ENCODE measurements at places on chromosomes 4 and X.

DNA sequence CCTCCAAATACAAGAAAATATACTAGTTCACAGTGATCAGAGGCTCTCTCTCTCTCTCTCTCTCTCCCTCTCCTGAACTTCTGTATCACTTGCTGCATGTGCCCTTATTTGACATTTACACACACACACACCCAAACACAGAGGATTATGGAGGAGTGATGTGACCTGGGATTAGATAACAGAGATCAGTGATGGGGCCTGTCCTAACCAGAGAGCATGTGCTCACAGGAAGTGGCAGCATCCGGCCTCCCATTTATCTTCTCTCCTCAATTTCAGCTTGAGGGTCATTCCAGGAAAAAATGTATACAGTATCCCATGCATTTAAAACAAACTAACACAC, 143.0 kb downstream of the TSPAN5 start:
- no peak for DNase-seq

- no peak for DNase-seq
These were observed 70.9 kb upstream of the ARHGEF9 start for GRCh38 chrX:63855896-63856295.

GRCh38 chr4:89653012-89653411, 183.9 kb downstream of the SNCA start:
- no peak for DNase-seq

GRCh38 chr4:48815483-48815882, 15.4 kb upstream of the OCIAD1 start:
- DNase-seq: peak; percentile 25

GRCh38 chrX:103889216-103889615, 57.2 kb upstream of the RAB9B start:
- DNase-seq: no peak

DNA sequence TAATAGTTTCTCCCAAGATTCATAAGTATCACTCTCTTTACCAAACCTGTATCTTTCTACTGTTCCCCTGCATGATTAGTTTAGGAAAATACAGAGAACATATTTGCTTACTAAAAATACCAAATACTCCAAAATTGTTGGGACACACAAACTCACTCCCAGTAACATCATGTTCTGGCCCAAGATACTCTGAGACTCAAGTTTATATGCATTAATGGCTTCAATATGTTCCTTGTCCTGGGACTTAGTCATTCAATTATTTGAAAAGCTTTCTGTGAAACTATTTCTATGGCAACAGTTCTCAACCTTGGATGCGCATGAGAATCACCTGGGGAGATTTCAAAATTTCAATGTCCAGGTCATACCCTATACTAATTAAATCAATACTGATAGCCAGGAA, 138.9 kb upstream of the PTCHD1 start:
- no peak for DNase-seq

- DNase-seq: peak; percentile 23
These were observed 460.3 kb downstream of the MID1IP1 start for GRCh38 chrX:39261446-39262147.

- no peak for DNase-seq
These were observed 51.2 kb downstream of the OR13H1 start for GRCh38 chrX:131595120-131595519.

- no peak for DNase-seq
These were observed 33.0 kb downstream of the AFF1 start for GRCh38 chr4:86967798-86968197.

DNA sequence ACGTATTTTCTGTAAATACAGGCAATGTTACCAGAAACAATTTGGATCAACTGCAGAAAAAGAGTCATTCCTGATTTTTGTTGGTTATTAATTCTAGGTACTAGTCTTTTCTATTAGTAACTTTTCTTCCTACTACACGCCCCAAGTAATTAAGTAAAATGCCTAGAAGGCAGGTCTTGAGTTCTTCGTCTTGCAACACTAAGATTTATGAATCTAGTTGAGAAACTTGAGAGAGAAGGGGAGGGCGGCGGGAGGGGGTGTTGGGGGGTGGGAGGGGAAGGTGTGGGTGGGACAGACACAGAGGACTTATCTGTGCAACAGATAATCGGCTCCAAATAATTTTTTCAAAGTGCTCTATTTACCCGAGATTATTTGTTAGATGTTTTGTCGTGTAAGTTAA, 3.0 kb downstream of the RAP2C start:
- no peak for DNase-seq

- DNase-seq: peak; percentile 18
These were observed 187.4 kb upstream of the TEX13C start for GRCh38 chrX:125132274-125132673.

DNA sequence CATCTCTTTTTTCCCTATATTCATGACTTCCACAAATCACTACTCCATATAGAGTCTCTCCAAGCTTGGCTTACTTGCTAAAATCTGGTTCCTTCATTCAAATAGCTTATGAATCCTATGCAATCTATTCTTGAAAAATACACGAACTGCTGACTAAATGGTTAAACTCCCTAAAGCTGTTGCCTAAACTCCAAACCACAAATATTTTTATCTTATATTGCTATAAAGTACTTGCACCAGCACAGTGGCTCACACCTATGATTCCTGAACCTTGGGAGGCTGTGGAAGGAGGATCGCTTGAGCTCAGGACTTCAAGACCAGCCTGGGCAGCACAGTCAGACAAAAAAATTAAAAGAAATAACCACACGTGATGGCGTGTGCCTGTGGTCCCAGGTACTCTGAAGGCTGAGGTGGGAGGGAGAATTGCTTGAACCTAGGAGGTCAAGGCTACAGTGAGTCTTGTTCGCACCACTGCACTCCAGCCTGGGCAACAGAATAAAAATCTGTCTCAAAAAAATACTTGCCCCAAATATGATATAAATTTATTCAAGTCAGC, 2.2 kb downstream of the FBXO8 start:
- DNase-seq: no peak

GRCh38 chr4:151629097-151629783, 131.6 kb downstream of the GATB start:
- no peak for DNase-seq

GRCh38 chr4:24519649-24520048, 64.7 kb downstream of the DHX15 start:
- DNase-seq: no peak

- DNase-seq: no peak
These were observed 12.7 kb upstream of the DGKK start for GRCh38 chrX:50483283-50483682.

DNA sequence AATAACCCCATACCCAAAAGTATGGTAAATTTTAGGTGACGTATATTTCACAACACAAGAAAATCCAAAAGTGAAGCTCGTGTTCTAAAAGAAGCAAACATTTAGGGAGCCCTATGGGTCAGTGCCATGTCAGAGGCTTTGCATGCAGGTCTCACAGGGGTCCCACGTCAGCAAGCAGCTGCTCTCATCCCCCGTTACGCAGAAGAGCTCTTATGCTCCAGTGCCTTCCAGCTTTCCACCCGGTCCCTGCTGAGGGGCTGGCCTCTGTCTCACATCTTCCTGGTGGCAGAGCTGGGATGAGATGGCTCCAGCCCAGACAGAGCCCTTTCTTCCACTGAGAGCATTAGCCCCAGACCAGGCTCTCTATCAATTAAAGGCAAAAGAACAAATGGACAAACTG, 82.0 kb downstream of the IRF2 start:
- no peak for DNase-seq

DNA sequence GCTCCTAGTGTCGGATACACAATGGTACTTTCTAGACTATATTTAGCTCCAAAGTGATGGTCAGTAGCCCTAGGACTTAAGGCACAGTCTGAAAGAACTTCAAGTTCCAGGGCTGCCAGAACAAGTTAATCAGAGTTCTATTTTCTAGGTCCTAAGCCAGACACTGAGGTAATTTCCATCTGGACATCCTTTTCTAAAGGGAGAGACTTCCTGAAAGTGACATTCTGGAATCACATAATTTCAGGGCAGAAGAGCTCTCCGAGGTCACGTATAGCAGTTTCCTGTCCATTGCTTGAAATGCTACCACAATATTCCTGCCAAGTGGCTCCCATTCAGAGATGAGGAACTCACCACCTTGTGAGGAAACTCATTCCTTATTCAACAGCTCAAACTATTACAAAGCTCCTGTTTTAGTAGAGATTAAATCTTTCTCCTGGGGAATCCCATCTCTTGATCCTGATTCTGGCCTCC, 117.9 kb downstream of the COL25A1 start:
- no peak for DNase-seq

DNA sequence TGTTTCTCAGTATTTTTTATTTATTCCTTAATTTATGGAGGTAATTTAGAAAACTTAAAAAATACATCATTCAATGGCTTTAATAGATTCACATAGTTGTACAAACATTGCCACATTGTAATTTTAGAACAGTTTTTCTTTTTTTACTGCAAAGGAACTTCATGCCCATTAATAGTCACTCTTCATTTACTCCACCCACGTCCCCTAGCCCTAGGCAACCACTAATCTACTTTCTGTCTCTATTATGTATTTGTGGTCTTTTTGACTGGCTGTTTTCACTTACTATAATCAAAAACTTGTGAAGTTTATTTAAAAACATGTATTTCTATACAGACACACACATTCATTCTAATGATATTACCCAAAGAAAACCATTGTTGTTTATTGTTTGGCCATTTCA, 664.8 kb downstream of the GRID2 start:
- no peak for DNase-seq

GRCh38 chrX:9597361-9598035, 132.6 kb downstream of the TBL1X start:
- DNase-seq: no peak

DNA sequence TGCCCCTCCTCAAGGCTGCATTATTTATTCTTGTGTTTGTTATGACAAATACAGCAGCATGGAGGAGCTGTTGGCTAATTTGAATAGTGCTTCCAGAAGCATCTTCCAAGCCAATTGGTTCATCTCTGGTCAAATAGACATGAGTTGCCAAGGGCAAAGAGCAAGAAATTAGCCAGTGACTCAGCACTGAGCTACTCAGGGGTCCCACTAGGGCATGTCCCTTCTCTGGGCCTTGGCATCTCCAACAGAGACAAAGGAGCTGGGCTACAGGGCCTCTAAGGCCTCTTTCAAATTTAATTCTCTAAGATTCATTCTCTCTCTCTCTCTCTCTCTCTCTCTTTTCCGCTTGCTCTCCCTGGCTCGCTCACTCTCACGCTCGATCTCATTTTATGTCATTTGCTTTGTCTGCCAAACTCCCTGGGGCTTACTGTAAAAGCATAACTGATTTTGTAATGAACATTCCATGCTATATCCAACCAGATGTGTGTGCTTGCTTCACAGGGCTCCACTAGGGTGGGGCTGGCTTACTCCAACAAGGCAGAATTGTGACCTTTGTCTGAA, 86.7 kb upstream of the MAGEA4 start:
- no peak for DNase-seq

DNA sequence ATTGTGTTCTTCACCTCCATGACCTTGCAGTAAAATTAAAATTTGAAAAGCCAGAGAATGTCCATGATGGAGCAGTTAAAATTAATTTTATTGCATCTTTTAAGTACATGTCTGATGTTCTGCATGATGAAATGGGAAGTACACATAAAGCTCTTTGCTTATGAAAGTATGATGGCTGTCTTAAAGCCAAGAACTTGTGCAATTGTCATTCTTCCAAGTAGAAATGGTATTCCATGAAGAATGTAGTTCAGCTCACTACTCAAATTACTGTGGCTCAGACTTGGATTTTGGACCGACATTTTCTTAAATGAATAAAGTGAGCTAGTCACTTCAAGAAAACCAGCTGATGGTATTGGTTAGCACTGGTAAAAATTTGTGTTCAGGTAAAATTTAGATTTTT, 161.7 kb upstream of the CXCL13 start:
- DNase-seq: no peak

GRCh38 chr4:5827108-5828004, 65.5 kb downstream of the CRMP1 start:
- no peak for DNase-seq

- DNase-seq: no peak
These were observed 859.4 kb upstream of the FTHL17 start for GRCh38 chrX:31931225-31931624.

GRCh38 chr4:180423712-180424057, 1819.5 kb upstream of the TENM3 start:
- DNase-seq: no peak

DNA sequence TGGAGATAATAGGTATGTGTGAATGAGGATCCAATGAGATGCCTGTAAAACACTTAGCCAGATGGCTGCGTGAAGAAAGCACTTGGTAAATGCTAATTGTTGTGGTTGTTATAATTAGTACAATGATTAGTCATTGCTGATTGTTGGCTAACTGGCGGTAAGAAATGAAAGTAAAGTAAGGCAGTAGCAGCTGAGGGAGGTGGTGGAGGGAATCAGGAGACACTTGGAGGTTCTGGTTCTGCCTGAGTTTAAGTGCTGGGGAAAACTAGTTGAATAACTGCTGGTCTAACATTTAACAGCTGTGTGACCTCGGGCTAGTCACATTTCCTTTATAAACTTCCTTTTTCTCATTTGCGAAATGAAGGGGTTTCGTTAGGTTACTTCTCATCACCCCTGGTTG, 30.9 kb downstream of the CD38 start:
- no peak for DNase-seq

DNA sequence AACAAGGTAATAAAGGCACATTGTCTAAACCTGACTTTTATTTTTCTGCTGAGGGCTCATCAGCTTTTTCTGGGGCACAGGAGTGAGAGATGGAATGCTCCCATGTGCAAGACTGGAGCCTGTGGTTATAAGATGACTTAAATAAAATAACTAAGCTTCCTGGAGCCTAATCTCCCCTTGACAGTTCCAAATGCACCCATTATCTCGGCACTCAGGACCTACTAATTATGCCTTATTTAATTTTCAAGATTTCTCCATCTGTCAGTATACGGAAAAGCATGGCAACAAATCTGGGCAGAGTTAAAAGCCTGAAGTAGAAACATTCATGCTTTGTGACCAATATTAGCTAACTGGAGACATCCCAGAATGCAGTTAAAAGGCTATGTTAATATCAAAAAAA, 416.7 kb upstream of the TEX13C start:
- DNase-seq: no peak

DNA sequence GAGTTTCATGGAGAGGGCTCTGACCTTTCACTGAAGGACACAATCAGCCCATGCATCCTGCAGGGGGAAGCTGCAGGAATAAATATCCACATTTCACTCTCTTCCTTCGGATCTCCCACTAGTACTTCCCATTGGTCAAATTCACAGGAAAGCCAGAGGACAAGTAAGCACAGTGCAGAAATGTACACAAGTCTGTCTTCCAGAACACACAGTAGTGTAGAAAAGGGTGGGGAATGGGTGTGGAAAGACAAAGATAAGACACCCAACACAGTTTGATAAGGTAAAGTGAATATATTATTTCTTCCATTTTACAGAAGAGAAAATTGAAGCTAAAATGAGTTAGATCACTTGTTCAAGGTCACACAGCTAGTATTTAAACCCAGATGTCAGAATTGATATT, 81.1 kb upstream of the PCDH19 start:
- no peak for DNase-seq

- peak; percentile 82 for DNase-seq
These were observed 618 bp downstream of the DDX3X start for GRCh38 chrX:41334363-41335197.

All from activated naive CD4-positive, alpha-beta T cell treated with anti-CD3 and anti-CD28 coated beads, Interleukin-2, amount 10 ng/mL, durations not matched to agents 7 days and 5 days (primary cell).